ENCODE measurements at places on chromosomes 5 and 9.

- no peak for DNase-seq
Measured at GRCh38 chr5:53547226-53547625, 13.2 kb upstream of the NDUFS4 start.

DNA sequence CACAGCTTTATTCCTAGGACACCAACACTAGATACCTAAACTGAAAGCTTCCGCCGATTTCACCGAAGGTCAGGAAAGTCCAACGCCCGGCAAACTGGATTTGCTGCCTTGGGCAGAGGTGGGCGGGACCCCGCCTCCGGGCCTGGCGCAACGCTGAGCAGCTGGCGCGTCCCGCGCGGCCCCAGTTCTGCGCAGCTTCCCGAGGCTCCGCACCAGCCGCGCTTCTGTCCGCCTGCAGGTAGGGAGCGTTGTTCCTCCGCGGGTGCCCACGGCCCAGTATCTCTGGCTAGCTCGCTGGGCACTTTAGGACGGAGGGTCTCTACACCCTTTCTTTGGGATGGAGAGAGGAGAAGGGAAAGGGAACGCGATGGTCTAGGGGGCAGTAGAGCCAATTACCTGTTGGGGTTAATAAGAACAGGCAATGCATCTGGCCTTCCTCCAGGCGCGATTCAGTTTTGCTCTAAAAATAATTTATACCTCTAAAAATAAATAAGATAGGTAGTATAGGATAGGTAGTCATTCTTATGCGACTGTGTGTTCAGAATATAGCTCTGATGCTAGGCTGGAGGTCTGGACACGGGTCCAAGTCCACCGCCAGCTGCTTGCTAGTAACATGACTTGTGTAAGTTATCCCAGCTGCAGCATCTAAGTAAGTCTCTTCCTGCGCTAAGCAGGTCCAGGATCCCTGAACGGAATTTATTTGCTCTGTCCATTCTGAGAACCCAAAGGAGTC, at the start of gene CD274:
Gene CD274 (plus strand): TSS at position 184 of the 733 bp plus-strand sequence. CDS start 5,572 bp downstream, outside the sequence.
- DNase-seq, result peak; percentile 81

GRCh38 chr5:79235261-79235633, 684 bp upstream of the JMY start:
- DNase-seq, result no peak

- no peak for DNase-seq
Measured at GRCh38 chr5:137778772-137779564, 24.8 kb upstream of the HNRNPA0 start.

DNA sequence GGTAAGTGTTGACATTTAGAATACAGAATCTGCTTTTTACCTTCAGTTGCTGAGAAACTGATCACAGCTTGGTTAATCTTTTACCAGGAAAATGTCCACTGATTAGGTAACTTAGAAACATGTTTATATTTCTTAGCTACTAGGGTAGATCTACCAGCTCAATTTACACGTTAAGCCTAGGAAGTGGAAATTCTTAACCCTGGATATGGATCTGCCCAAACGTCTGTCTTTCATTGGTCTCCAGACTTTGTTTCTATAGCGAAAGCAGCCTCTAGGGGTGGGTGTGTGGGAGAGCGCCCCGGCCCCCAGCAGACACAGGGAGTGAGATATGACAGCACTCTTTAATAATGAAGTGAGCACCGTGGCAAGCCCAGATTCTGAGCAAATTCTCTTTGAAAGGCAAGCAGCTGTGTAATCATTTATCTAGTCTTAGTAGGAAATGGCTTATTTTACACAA, 141.6 kb upstream of the ZNF608 start:
- no peak for DNase-seq

GRCh38 chr9:38685535-38685934, 34.4 kb downstream of the FAM240B start:
- DNase-seq, result no peak

DNA sequence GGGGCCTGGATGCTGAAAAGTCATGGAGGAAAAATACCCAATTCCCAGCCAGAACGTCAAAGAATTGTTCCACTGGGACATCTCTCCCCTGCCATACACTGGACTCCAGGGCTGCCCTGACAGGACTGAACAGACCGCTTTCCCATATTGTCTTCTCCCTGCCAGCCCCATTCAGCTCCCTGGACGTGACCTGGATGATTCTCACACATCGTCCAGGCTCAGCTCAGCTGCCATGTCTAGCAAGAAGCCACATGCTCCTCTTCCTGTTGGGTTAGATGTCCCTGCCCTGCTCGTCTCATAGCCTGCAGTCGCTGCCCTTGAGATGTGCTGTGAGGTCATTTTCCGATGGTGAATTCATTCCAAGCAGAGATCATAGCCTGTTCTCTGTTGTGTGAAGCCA, 37.4 kb downstream of the FOXI1 start:
- DNase-seq, result no peak

GRCh38 chr5:181045316-181045715, 5.2 kb downstream of the BTNL9 start:
- DNase-seq, result no peak

GRCh38 chr5:172886974-172887501, 53.0 kb downstream of the ERGIC1 start:
- DNase-seq, result no peak

DNA sequence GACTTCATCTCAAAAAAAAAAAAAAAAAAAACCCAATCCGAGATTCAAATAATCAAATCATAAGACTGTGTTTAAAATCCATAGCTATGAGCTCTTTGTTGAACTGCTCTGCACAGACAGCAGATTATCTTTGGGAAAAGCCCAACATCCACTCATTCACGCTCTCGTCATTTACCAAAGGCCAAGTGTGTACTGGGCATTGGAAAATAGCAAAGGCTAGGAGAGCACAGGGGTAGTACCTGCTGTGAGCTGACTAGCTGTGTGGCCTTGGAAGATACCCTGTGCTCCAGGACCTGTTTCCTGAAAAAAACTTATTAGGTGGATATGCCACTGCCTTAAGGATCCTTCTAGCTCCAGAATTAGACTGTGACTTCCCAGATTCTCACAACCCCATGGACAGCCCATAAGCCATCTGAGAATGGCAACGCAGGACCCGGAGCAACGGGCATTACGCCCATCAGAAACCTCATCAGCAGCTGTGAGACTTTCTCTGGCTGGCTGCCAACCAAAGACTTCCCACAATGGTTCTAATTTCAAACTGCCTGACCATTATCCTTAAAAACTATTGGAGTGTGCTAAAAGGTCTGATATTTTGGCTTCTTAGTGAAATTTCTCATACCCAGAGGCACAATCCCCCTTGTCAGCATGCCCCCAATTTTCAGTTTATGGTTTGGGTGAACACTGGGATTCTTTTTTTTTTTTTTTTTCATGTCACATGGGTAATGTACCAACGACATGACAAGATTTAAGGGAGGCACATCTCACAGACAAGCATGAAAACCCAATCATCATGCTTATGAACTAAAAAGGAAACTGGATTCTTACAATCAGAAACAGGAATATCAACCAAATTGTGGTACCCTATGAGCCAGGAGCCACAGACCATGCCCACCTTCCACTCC, 16.8 kb downstream of the SERINC5 start:
- DNase-seq, result no peak
